Heart left ventricle (tissue), 16 donors: ENCODE measurements at places on chromosomes 6 and 20.

- DNase-seq = no peak
- peak overlapping the region; percentile 99 for H3K4me3 ChIP-seq
- peak overlapping the region; percentile 97 for H3K27ac ChIP-seq
These were observed 1.7 kb upstream of the DSTN start for GRCh38 chr20:17568045-17568788.

DNA sequence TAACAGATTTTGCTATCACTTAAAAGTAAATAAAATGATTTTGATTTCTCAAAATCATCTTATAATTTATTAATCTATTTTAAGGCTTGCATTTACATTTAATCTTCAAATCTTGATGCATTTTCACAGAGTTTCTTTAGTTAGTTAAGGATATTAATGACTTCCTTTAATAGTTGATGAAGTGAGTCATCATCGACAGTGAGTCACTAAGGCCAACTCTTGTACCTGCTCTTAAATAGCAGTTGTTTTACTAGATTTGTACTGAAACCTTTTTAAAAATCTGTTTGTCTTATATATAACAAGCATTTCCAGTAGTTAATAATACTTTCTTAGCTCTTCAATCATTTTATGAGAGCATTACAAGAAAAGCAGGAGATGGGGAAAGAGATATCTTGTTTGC, 191.7 kb downstream of the ESR1 start:
- no peak overlapping the region for H3K4me3 ChIP-seq
- DNase-seq = no peak
- H3K4me1 ChIP-seq = no peaks in the 10 kb centered on the region
- no peaks in the 10 kb centered on the region for H3K36me3 ChIP-seq

DNA sequence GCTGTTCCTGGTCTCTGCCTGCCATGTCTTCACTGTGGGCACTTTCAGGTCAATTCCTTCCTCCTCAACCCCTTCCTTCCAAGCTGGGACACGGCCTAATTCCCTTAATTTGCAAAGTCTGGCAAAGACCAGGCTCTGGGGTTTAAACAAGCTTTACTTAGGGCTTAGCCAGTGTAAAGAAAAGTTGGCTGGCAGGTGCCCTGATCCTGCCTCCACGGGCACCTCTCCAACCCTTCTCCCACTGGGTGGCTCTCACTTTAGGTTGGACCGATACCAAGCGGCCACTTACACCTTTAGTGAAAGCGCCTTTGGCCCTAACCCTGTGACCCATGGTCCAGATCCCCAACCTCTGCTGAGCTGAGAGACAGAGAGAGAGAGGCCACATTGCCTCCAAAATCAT, 13.7 kb upstream of the MLN start:
- H3K4me1 ChIP-seq = no peaks in the 10 kb centered on the region
- no peaks in the 10 kb centered on the region for H3K36me3 ChIP-seq
- DNase-seq = no peak
- H3K27ac ChIP-seq = no peak overlapping the region

DNA sequence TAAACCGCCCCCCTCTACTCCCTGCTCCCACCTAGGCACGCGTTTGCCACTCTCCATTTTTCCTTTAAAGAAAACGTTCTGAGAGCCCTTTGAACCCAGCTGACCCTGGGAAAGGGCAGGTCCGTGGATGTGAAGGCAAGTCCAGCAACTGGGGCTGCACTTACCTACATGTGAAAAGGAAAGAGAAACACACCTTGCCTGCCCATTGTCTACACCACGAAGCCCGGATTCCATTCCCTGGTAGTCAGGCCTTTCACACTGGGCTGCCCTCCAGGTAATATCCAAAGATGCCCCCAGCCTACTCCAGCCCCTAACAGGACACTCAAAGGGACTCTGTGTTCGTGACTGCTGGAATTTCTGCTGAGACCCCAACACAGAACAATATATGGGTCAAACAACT, 94.4 kb downstream of the CD83 start:
- H3K27me3 ChIP-seq = no peaks in the 10 kb centered on the region
- H3K4me3 ChIP-seq = no peak overlapping the region
- no peak for DNase-seq

DNA sequence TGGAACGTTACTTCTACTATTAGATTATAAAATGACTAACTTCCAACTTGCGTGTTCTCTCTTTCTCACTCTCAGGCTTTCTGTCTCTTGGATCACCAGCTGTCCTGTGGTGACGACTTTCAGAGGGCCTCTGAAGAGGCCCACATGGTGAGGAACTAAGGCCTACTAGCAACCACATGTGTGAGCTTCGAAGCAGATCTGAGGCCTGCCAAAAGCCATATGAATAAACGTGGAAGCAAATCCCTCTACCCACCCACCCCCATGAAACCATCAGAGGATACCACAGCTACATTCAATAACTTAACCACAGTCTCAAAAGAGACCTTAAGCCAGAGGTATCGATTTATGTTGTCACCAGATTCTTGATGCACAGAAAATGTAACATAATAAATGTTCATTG, 13.5 kb upstream of the BMP5 start:
- H3K4me3 ChIP-seq = no peak overlapping the region
- DNase-seq = no peak
- no peak overlapping the region for H3K27ac ChIP-seq
- no peaks in the 10 kb centered on the region for H3K27me3 ChIP-seq
- H3K4me1 ChIP-seq = no peaks in the 10 kb centered on the region

DNA sequence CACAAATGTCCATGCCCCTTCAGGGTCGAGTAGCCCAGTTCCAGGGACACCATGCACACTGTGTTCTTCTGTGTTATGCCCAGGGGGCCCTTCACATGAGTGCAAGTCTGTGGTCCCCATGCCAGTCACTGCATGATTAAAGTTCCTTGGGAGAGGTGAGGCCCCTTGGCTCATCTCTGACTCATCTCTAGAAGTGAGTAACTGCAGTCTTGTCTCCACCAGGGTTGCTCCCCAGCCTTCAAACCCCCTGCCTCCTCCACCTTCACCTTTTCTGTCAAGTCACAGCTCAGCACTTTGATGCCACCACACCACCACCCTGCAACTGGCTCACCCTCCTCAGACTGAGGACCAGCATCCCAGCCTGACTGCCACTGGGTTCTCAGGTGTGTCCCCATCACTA, 161.7 kb downstream of the UNC5CL start:
- no peak for DNase-seq
- H3K27ac ChIP-seq = no peak overlapping the region
- H3K4me3 ChIP-seq = no peak overlapping the region
- no peaks in the 10 kb centered on the region for H3K27me3 ChIP-seq
